ENCODE measurements at places on chromosomes 2 and 18. TPM values are rescaled to one million over a fixed set of nuclear protein-coding genes. Genes with fewer than 3 reads are reported as not detected.

GRCh38 chr18:23938043-23938756 lies 76.4 kb upstream of the TTC39C start:
- no peak overlapping the region for H3K27ac ChIP-seq
- no peaks in the 10 kb centered on the region for H3K36me3 ChIP-seq
- H3K27me3 ChIP-seq = no peaks in the 10 kb centered on the region
- no peaks in the 10 kb centered on the region for H3K4me1 ChIP-seq
- H3K4me3 ChIP-seq = no peak overlapping the region
- DNase-seq = no peak

DNA sequence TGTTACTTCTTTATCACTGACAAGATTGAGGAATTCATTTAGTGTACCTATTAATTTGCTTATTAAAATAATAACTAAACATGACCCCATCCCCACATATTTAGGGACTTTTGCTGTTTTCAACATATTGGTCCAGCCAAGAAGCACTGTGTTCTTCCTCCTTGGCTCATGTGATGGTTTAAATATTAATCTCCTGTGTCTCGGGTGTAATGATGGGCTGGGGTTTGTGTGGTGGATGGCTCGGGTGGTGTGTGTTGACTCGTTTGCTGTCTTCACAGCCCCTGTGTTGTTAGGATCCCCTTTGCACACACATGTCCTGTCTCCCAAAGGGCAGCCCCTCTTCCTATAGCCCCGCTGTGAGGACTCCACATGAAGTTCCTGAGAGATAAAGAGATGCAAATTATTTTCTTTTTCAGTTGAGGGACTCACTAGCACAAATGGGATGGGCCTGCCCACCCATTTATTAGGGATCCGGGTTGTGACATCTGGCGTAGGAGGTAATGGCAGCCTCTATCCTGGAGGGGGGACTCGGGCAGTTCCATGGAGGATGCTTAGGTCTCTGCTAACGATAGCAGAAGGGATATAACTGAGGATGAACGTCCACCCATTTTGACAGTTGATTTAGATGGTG lies 53.4 kb downstream of the FHOD3 start:
- H3K27ac ChIP-seq = no peak overlapping the region
- no peaks in the 10 kb centered on the region for H3K4me1 ChIP-seq
- H3K27me3 ChIP-seq = no peaks in the 10 kb centered on the region
- no peaks in the 10 kb centered on the region for H3K36me3 ChIP-seq
- DNase-seq = no peak

ZNF804A gene
- 0.21 TPM for polyA plus RNA-seq

USP40 gene
- 32.2 TPM for polyA plus RNA-seq

POTEI gene
- polyA plus RNA-seq = 0.10 TPM

GRCh38 chr2:200172944-200173581 lies 133.4 kb upstream of the SPATS2L start:
- no peak overlapping the region for H3K4me3 ChIP-seq
- no peaks in the 10 kb centered on the region for H3K4me1 ChIP-seq
- H3K27me3 ChIP-seq = peaks cover 12% of the 10 kb centered on the region
- no peaks in the 10 kb centered on the region for H3K36me3 ChIP-seq

DNA sequence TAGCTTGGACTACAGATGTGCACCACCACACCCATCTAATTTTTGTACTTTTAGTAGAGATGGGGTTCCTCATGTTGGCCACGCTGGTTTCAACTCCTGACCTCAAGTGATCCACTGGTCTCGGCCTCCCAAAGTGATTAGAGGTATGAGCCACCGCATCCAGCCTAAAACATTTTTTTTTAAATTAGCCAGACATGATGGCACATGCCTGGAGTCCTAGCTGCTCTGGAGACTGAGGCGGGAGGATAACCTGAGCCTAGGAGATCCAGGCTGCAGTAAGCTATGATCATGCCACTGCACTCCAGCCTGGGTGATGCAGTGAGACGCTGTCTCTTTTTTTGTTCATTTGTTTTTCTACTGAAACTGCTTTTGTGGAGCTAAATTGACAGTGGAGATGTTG lies 64.6 kb upstream of the ATG16L1 start:
- no peaks in the 10 kb centered on the region for H3K27me3 ChIP-seq
- peaks cover 3% of the 10 kb centered on the region for H3K36me3 ChIP-seq
- no peak overlapping the region for H3K4me3 ChIP-seq
- no peak overlapping the region for H3K27ac ChIP-seq

SAG gene
- polyA plus RNA-seq = not detected

DNA sequence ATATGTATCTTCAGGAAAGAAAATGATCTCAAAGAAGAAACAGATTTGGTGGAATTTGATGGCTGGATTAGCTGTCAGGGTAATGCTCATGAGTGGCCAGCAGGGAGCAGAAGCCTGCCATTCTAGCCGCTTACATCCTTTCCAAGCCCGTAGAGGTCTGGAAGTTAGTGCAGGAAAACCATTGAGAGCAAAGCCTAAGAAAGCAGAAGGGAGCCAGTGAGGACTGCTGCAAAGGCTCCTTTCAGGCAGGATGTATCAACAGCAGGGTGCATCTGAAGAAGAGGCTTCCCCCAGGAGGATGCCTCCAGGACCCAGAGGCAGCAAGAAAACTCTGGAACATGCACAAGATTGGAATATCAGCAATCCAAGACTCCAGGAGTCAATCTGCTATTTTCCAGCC lies 22.9 kb upstream of the LBH start:
- H3K4me3 ChIP-seq = no peak overlapping the region
- H3K36me3 ChIP-seq = no peaks in the 10 kb centered on the region
- H3K27me3 ChIP-seq = no peaks in the 10 kb centered on the region
- H3K4me1 ChIP-seq = no peaks in the 10 kb centered on the region

IL1R2 gene
- polyA plus RNA-seq = not detected

- H3K4me3 ChIP-seq = no peak overlapping the region
- no peaks in the 10 kb centered on the region for H3K4me1 ChIP-seq
- DNase-seq = peak; percentile 69
- H3K27ac ChIP-seq = no peak overlapping the region
- H3K36me3 ChIP-seq = no peaks in the 10 kb centered on the region
- no peaks in the 10 kb centered on the region for H3K27me3 ChIP-seq
Observed at GRCh38 chr2:101419096-101419663, 31.9 kb upstream of the CREG2 start.

CD8B2 gene
- not detected for polyA plus RNA-seq

C2orf78 gene
- not detected for polyA plus RNA-seq

KATNAL2 gene
- polyA plus RNA-seq = 0.80 TPM

MYO5B gene
- 0.40 TPM for polyA plus RNA-seq

- no peaks in the 10 kb centered on the region for H3K4me1 ChIP-seq
- H3K27me3 ChIP-seq = no peaks in the 10 kb centered on the region
- DNase-seq = no peak
- H3K4me3 ChIP-seq = no peak overlapping the region
- no peaks in the 10 kb centered on the region for H3K36me3 ChIP-seq
Observed at GRCh38 chr2:120773186-120773800, 37.6 kb downstream of the GLI2 start.

GRCh38 chr2:131093696-131094462 lies 619 bp upstream of the FAM168B start:
- no peaks in the 10 kb centered on the region for H3K36me3 ChIP-seq
- no peak for DNase-seq
- no peaks in the 10 kb centered on the region for H3K27me3 ChIP-seq
- H3K4me3 ChIP-seq = peak overlapping the region; percentile 86

STARD7 gene
- polyA plus RNA-seq = 61.2 TPM

DOK6 gene
- not detected for polyA plus RNA-seq

VAMP8 gene
- 68.7 TPM for polyA plus RNA-seq

GALR1 gene
- polyA plus RNA-seq = not detected

DNA sequence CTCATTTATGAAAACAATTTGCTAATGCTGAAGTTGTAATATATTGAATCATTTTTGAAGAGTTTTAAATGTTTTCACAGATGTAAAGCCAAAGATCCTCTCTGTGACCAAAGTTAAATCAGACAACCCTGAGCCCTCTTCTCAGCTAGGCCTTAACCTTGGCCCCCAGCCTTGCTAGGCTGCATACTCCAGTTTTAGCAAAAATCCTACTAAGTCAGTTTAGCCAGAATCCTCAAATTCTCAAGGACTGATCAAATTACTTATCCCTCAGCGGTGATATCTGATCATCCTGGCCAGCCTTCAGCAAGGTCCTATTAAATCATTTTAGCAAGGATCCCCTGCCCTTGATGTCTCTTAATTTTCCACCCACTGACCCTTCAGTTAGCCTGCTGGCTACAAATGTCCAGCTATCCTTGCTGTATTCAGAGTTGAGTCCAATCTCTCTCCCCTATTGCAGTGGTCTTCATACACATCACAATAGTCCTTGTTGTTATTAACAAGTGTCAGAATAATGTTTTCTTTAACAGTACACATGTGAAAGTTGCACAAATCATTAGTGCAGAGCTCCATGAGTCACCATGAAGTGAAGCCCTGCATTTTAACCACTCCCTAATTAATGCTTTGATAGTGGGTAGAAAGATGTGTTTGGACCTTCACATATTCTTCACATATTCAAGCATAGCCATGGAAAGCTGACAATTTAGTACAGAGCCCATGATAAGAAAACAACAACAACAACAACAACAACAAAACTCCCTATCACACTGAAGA lies 206.4 kb downstream of the NBAS start:
- no peak for DNase-seq
- H3K27ac ChIP-seq = no peak overlapping the region
- peaks cover 12% of the 10 kb centered on the region for H3K4me1 ChIP-seq
- peaks cover 2% of the 10 kb centered on the region for H3K36me3 ChIP-seq
- H3K4me3 ChIP-seq = no peak overlapping the region
- no peaks in the 10 kb centered on the region for H3K27me3 ChIP-seq

IL36B gene
- polyA plus RNA-seq = not detected

- no peak overlapping the region for H3K27ac ChIP-seq
- no peaks in the 10 kb centered on the region for H3K36me3 ChIP-seq
- DNase-seq = no peak
- H3K4me3 ChIP-seq = no peak overlapping the region
- H3K4me1 ChIP-seq = no peaks in the 10 kb centered on the region
Observed at GRCh38 chr2:217494557-217494956, 508.2 kb downstream of the TNS1 start.

DNA sequence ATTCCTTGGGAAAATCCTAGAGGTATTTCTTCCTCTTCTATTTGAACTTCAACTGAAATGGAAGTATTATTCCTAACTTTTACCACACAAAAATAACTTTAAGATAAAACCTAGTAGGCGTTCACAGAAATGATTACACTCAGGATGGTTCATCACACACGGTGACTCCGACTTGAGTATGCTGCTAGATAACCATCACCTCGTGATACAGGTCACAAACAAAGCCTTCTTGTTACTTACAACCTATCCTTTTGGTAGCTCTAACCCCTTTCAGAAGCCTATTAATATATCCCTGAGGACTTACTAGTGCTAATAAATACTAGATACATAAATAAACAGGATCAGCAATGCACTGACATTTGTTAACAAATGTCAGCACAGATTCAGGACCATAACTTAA lies 101.0 kb upstream of the DNER start:
- peaks cover 13% of the 10 kb centered on the region for H3K4me1 ChIP-seq
- H3K4me3 ChIP-seq = no peak overlapping the region
- H3K27me3 ChIP-seq = no peaks in the 10 kb centered on the region
- peak overlapping the region; percentile 32 for H3K27ac ChIP-seq
- no peaks in the 10 kb centered on the region for H3K36me3 ChIP-seq
- no peak for DNase-seq

- no peaks in the 10 kb centered on the region for H3K27me3 ChIP-seq
- H3K36me3 ChIP-seq = no peaks in the 10 kb centered on the region
- H3K4me3 ChIP-seq = no peak overlapping the region
- peaks cover 23% of the 10 kb centered on the region for H3K4me1 ChIP-seq
- DNase-seq = no peak
Observed at GRCh38 chr2:142875652-142876051, 1.8 kb upstream of the KYNU start.

DNA sequence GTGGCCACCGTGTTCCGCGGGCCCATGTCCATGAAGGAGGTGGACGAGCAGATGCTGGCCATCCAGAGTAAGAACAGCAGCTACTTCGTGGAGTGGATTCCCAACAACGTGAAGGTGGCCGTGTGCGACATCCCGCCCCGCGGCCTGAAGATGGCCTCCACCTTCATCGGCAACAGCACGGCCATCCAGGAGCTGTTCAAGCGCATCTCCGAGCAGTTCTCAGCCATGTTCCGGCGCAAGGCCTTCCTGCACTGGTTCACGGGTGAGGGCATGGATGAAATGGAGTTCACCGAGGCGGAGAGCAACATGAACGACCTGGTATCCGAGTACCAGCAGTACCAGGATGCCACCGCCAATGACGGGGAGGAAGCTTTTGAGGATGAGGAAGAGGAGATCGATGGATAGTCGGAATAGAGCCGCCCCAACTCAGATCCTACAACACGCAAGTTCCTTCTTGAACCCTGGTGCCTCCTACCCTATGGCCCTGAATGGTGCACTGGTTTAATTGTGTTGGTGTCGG lies 17.7 kb downstream of the TUBB6 start:
- no peak for DNase-seq
- no peak overlapping the region for H3K27ac ChIP-seq
- H3K4me1 ChIP-seq = no peaks in the 10 kb centered on the region
- peaks cover 27% of the 10 kb centered on the region for H3K36me3 ChIP-seq
- H3K4me3 ChIP-seq = no peak overlapping the region
- H3K27me3 ChIP-seq = no peaks in the 10 kb centered on the region

DNA sequence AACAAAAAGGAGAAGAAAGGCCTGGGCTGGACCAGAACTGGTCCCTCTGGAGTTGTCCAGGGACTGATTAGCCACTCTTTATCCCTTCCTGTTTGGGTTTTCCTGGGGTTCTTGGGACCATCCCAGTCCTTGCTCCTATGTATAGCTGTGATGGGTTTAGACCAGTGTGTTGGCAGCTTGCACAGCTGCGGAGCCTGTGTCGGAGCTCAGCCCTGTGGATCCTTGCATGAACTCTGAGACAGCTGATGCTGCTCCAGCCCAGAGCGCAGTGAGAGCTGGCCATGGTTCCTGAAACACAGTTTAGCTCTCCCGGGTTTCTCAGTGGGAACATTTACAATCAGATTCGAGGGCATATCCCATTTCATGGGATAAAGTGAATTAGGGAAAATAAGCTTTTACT lies 16.9 kb downstream of the IMPA2 start:
- H3K4me1 ChIP-seq = peaks cover 6% of the 10 kb centered on the region
- no peak overlapping the region for H3K27ac ChIP-seq
- no peaks in the 10 kb centered on the region for H3K36me3 ChIP-seq
- H3K4me3 ChIP-seq = no peak overlapping the region

RAD51AP2 gene
- polyA plus RNA-seq = not detected

- H3K4me3 ChIP-seq = no peak overlapping the region
- H3K27me3 ChIP-seq = no peaks in the 10 kb centered on the region
- DNase-seq = peak; percentile 86
Observed at GRCh38 chr2:133232556-133232955, 335.7 kb downstream of the NCKAP5 start.

PAIP2B gene
- polyA plus RNA-seq = 0.13 TPM

SIX3 gene
- not detected for polyA plus RNA-seq

MERTK gene
- polyA plus RNA-seq = 38.6 TPM

All from endothelial cell of umbilical vein (primary cell).